ENCODE measurements at places on chromosomes 5 and 9. TPM values are rescaled to one million over a fixed set of nuclear protein-coding genes. Genes with fewer than 3 reads are reported as not detected.

- H3K27me3 ChIP-seq, result no peaks in the 10 kb centered on the region
- H3K4me3 ChIP-seq, result no peak overlapping the region
- H3K4me1 ChIP-seq, result peaks cover 56% of the 10 kb centered on the region
- H3K36me3 ChIP-seq, result no peaks in the 10 kb centered on the region
- peak; percentile 88 for DNase-seq
These were observed 47.0 kb upstream of the TGFBR1 start for GRCh38 chr9:99057665-99058625.

GRCh38 chr5:115557667-115558387, 13.3 kb upstream of the FEM1C start:
- no peaks in the 10 kb centered on the region for H3K4me1 ChIP-seq
- no peaks in the 10 kb centered on the region for H3K27me3 ChIP-seq
- no peak for DNase-seq
- H3K36me3 ChIP-seq, result no peaks in the 10 kb centered on the region
- no peak overlapping the region for H3K27ac ChIP-seq

- no peak for DNase-seq
- H3K27me3 ChIP-seq, result no peaks in the 10 kb centered on the region
- H3K36me3 ChIP-seq, result no peaks in the 10 kb centered on the region
- no peak overlapping the region for H3K27ac ChIP-seq
- no peaks in the 10 kb centered on the region for H3K4me1 ChIP-seq
- H3K4me3 ChIP-seq, result no peak overlapping the region
These were observed 26.2 kb downstream of the GRIA1 start for GRCh38 chr5:153516504-153517240.

- no peak overlapping the region for H3K27ac ChIP-seq
These were observed 1.0 kb downstream of the ZDHHC11 start for GRCh38 chr5:849651-850301.

Gene OLFML2A
- total RNA-seq, result 11.8 TPM

GRCh38 chr9:2662496-2662895, 40.9 kb downstream of the VLDLR start:
- peak; percentile 39 for DNase-seq
- H3K27me3 ChIP-seq, result no peaks in the 10 kb centered on the region
- H3K4me3 ChIP-seq, result no peak overlapping the region
- no peaks in the 10 kb centered on the region for H3K4me1 ChIP-seq

Gene N4BP3
- 45.8 TPM for total RNA-seq

GRCh38 chr9:12740845-12741244, 34.0 kb upstream of the LURAP1L start:
- no peaks in the 10 kb centered on the region for H3K4me1 ChIP-seq
- no peak overlapping the region for H3K4me3 ChIP-seq
- no peak for DNase-seq
- no peaks in the 10 kb centered on the region for H3K27me3 ChIP-seq

DNA sequence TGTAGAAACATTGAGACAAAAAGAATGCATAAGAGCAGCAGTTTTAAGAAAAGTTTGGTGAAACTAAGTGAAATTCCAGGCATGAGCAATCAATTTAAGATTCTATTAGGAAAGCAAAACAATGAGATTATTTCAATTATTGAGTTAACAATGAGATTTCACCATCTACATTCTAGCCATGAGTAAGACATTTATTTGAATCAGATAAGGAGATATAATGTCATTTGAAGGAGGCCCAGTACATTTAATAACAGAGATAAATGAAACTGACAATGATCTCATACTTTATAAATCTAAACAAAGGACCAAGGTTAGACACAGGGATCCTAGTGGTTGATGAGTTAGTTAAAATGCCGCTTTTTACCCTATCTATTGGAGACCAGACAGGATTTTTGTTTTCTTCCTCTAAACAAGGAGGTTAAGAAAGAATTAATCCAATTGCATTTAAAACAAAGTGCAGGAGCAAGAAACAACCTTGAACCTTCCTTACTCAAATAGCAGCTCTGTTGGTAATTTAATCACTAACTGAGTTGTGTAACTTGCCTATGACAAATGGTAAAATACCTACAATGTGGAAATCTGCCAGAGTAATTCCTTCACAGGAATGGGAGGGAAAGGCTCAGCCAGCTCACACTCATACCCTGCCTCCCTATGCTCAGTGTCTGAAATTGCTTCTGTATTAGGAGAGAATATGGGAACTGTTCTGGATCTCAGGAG, 103.5 kb upstream of the NR3C1 start:
- no peaks in the 10 kb centered on the region for H3K36me3 ChIP-seq
- no peak overlapping the region for H3K4me3 ChIP-seq
- H3K27me3 ChIP-seq, result no peaks in the 10 kb centered on the region
- no peak overlapping the region for H3K27ac ChIP-seq

Gene SLC6A18
- total RNA-seq, result not detected

DNA sequence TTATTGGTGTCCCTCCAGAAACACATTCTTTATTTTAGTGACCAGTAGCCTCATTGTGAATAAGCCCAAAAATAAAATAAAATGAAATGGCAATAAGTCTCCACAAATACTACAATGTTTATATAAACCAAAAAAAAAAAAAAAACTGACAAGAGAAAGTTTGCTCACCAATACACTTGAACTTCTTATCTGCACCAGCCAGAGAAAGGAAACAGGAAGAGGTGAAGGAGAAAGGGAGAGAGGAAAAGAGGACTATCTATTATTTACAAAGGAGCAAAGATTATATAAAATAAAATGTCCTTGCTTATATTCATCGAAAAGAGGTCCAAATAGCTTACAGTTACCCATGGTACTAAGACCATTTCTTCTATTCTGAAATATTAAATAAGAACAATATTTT, 176.4 kb upstream of the CCNG1 start:
- no peaks in the 10 kb centered on the region for H3K36me3 ChIP-seq
- H3K27ac ChIP-seq, result no peak overlapping the region
- H3K27me3 ChIP-seq, result no peaks in the 10 kb centered on the region
- no peak for DNase-seq

GRCh38 chr9:129008469-129008965, 19.6 kb downstream of the SH3GLB2 start:
- H3K27me3 ChIP-seq, result no peaks in the 10 kb centered on the region
- H3K4me3 ChIP-seq, result no peak overlapping the region
- H3K36me3 ChIP-seq, result peaks cover 49% of the 10 kb centered on the region
- DNase-seq, result no peak

DNA sequence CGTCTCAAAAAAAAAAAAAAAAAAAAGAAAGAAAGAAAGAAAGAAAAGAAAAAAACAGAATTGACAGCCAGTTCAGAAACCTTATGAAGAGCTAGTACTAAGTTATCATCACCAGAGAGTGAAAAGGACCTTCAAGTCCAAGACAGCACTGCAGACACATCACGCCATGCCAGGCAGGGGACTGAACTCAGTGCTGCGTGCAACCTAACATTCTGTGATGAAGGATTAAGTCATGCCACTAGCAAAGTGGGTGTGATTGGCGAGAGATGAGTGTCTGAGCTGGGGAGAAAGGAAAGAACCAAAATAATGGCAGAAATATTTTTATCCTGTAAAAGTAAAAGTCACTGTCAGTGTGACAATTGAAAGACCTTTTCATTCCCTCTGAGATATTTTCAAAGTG, 54.7 kb downstream of the MAP1B start:
- no peaks in the 10 kb centered on the region for H3K36me3 ChIP-seq
- H3K4me1 ChIP-seq, result no peaks in the 10 kb centered on the region
- H3K27me3 ChIP-seq, result no peaks in the 10 kb centered on the region
- H3K4me3 ChIP-seq, result no peak overlapping the region
- no peak overlapping the region for H3K27ac ChIP-seq
- DNase-seq, result no peak

GRCh38 chr5:180594311-180595045, 3.2 kb upstream of the SCGB3A1 start:
- H3K36me3 ChIP-seq, result no peaks in the 10 kb centered on the region
- DNase-seq, result no peak
- H3K4me3 ChIP-seq, result no peak overlapping the region
- H3K27me3 ChIP-seq, result no peaks in the 10 kb centered on the region
- no peaks in the 10 kb centered on the region for H3K4me1 ChIP-seq
- no peak overlapping the region for H3K27ac ChIP-seq

- no peak overlapping the region for H3K4me3 ChIP-seq
- H3K27ac ChIP-seq, result peak overlapping the region; percentile 59
- peak; percentile 95 for DNase-seq
These were observed 2.5 kb downstream of the MYMK start for GRCh38 chr9:133522073-133522910.

- no peak overlapping the region for H3K4me3 ChIP-seq
- H3K27ac ChIP-seq, result no peak overlapping the region
These were observed 1271.6 kb downstream of the CDH12 start for GRCh38 chr5:21581508-21581907.

DNA sequence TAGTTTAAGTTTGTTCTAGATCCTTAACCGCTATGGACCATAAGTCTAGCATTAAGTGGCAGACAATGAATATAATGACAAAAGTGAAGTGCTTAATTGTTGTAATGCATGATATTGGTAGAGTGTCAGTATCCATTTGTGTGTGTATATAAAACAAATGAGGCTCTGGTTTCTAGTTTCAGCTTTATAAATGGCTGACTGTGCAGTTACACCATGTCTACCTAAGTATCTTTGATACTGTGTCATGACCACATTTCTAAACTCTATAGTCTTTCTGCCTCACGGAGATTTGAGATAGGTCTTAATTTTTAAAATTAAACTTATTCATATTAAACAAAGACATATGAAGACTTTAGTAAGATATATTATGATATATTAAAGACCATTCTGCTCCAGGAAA, 92.0 kb downstream of the SPEF2 start:
- H3K4me1 ChIP-seq, result no peaks in the 10 kb centered on the region
- no peak overlapping the region for H3K4me3 ChIP-seq
- no peak overlapping the region for H3K27ac ChIP-seq
- no peaks in the 10 kb centered on the region for H3K27me3 ChIP-seq
- no peaks in the 10 kb centered on the region for H3K36me3 ChIP-seq
- no peak for DNase-seq

DNA sequence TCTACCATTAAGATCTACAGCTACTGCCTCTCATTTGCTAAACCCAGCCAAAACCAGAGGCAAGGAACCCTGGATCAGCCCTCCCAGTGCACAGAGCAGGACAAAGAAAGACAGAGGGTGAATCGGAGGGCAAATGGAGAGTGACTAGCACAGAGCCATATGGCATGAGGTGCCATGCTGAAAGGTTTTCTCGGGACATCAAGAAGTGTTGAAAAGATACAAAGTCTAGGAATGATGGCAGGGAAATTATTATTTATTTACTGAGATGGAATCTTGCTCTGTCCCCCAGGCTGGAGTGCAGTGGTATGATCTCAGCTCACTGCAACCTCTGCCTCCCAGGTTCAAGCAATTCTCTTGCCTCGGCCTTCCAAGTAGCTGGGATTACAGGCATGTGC, 19.3 kb downstream of the SLC1A1 start:
- no peaks in the 10 kb centered on the region for H3K36me3 ChIP-seq
- H3K4me1 ChIP-seq, result no peaks in the 10 kb centered on the region
- no peak for DNase-seq
- no peak overlapping the region for H3K4me3 ChIP-seq

GRCh38 chr9:100167176-100167575, 68.1 kb downstream of the INVS start:
- H3K27me3 ChIP-seq, result no peaks in the 10 kb centered on the region
- H3K4me3 ChIP-seq, result no peak overlapping the region

GRCh38 chr9:110197330-110198187, 10.4 kb downstream of the C9orf152 start:
- H3K27ac ChIP-seq, result no peak overlapping the region
- no peak for DNase-seq
- H3K36me3 ChIP-seq, result no peaks in the 10 kb centered on the region
- no peaks in the 10 kb centered on the region for H3K4me1 ChIP-seq
- H3K4me3 ChIP-seq, result no peak overlapping the region
- H3K27me3 ChIP-seq, result no peaks in the 10 kb centered on the region

DNA sequence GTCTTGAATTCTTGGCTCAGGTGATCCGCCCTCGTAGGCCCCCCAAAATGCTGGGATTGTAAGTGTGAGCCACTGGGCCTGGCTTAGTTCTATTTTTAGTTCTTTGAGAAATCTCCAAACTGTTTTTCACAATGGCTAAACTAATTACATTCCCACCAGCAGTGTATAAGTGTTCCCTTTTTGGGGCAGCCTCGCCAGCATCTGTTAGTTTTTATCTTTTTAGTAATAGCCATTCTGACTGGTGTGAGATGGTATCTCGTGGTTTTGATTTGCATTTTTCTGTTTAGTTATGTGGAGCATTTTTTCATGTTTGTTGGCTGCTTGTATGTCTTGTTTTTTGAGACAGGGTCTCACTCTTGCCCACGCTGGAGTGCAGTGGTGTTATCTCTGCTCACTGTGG, 28.2 kb downstream of the CNOT6 start:
- no peaks in the 10 kb centered on the region for H3K27me3 ChIP-seq
- DNase-seq, result no peak
- H3K4me3 ChIP-seq, result no peak overlapping the region
- H3K27ac ChIP-seq, result no peak overlapping the region
- H3K4me1 ChIP-seq, result peaks cover 9% of the 10 kb centered on the region
- peaks cover 10% of the 10 kb centered on the region for H3K36me3 ChIP-seq

DNA sequence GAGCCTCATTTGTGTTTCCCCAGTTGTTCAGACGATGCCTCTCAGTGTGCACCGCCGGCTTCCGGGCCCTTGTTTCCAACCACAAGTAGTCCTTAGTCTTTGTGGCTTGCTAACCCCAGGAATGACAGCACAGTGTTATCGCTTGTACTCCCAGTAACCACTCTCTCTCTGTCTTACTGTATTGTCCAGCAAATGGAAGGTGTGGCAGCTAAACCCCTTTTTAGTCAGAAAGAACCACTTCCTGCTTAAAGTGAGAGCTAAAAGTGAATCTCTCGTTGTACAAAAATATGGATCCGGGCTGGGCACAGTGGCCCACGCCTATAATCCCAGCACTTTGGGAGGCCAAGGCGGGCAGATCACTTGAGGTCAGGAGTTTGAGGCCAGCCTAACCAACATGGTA, 61.3 kb downstream of the ENC1 start:
- H3K36me3 ChIP-seq, result no peaks in the 10 kb centered on the region
- H3K4me1 ChIP-seq, result peaks cover 8% of the 10 kb centered on the region
- H3K27ac ChIP-seq, result no peak overlapping the region
- no peaks in the 10 kb centered on the region for H3K27me3 ChIP-seq

DNA sequence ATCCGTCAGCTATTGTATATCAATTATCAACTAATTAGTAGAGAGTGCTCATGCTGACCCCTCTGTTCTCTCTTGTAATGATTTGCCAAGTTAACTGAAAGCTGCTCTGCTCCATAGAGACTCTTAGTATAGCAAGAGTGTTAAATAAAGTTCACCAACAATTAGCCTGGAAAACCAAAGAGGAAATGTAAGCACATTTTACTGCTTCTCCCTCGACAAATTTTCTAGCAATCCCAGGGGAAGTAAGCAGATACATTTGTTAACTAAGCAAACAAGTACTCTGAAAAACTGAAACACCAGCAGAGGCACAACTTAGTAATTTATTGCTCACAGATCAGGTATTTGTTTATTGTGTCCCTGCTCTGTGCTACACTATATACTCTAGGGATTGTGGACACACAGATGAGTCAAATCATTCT, 162.2 kb downstream of the GLIS3 start:
- peak overlapping the region; percentile 23 for H3K27ac ChIP-seq
- peaks cover 23% of the 10 kb centered on the region for H3K4me1 ChIP-seq
- no peak overlapping the region for H3K4me3 ChIP-seq
- no peak for DNase-seq
- no peaks in the 10 kb centered on the region for H3K27me3 ChIP-seq

Measured in SJCRH30 (cell line).